ENCODE measurements at places on chromosomes 11 and 22. TPM values are rescaled to one million over a fixed set of nuclear protein-coding genes. Genes with fewer than 3 reads are reported as not detected.

GRCh38 chr11:61571869-61572268, 9.0 kb downstream of the SYT7 start:
- peaks cover 13% of the 10 kb centered on the region for H3K27me3 ChIP-seq
- no peak overlapping the region for H3K27ac ChIP-seq
- no peaks in the 10 kb centered on the region for H3K36me3 ChIP-seq
- H3K4me3 ChIP-seq: no peak overlapping the region
- H3K4me1 ChIP-seq: no peaks in the 10 kb centered on the region

DNA sequence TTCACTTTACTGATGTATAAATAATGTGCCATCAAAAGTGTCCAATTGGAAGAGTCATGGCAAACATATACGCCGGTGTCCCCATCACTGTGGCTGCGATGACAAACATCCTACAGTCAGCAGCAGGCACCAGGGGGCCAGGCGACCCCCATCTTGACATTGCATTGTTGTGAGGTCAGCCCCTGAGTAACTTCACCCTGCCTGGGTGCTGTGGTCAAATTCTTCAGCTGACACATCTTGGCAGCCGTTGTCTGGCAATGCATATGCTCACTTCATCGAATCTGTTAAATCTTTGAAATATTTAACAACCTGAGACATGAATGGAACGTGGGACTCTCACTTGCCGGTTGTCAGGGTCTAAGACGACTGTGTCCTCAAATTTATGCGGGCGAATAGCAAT, 430.9 kb downstream of the BRD1 start:
- H3K27ac ChIP-seq: no peak overlapping the region
- H3K36me3 ChIP-seq: no peaks in the 10 kb centered on the region
- no peaks in the 10 kb centered on the region for H3K27me3 ChIP-seq
- no peaks in the 10 kb centered on the region for H3K4me1 ChIP-seq

DNA sequence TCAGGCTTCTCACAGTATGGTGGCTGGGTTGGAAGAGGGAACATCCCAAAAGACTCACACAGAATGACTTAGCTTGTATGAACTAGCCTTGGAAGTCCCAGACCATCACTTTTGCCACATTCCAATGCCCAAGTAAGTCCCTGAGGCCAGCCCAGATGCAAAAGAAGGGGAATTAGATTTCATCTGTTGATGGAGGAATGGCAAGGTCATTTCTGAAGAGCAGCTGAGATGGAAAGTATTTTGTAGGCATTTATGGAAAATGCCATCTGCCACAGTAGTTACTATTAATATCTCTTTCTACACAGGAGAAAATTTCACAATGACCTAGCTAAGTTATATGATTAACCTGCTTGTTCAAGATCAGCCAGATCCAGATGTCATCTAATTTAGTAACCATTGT, 58.8 kb downstream of the ENDOD1 start:
- peaks cover 8% of the 10 kb centered on the region for H3K4me1 ChIP-seq
- no peaks in the 10 kb centered on the region for H3K36me3 ChIP-seq
- no peaks in the 10 kb centered on the region for H3K27me3 ChIP-seq
- H3K4me3 ChIP-seq: no peak overlapping the region
- H3K27ac ChIP-seq: no peak overlapping the region

Gene ASCL2
- not detected for total RNA-seq

Gene TSPAN4
- total RNA-seq: 133 TPM

GRCh38 chr11:95322539-95322938, 91.5 kb upstream of the SESN3 start:
- DNase-seq: no peak
- no peak overlapping the region for H3K4me3 ChIP-seq
- no peaks in the 10 kb centered on the region for H3K4me1 ChIP-seq

Data from fibroblast of lung (primary cell).